ENCODE measurements at places on chromosomes 5 and 9.

DNA sequence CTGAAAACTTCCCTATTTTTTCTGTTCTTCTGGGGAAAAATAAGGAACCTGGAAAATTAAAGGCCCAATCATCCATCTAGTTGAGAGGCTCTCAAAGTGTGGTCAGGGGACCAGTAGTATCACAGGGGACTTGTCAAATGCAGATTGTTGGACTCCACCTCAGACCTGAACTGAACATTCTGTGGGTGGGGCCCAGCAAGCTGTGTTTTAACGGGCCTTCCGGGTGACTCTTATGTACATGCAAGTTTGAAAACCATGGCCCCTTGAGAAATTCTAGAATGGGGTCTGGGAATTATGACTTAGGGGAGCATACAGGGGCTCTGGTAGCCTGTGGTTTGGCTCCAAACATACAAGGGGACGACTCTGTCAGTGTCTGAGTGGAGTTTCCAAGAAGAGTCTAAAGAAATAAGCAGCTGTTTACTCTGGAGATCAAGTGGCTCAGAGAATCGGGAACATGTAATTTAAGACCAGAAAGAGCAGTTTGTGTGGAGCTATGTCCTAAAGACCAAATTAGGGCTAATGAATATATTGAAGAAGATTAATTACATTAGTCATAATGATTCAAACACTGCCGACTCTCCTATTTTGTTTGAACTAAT lies 177.4 kb downstream of the SLC28A3 start:
- DNase-seq = no peak

DNA sequence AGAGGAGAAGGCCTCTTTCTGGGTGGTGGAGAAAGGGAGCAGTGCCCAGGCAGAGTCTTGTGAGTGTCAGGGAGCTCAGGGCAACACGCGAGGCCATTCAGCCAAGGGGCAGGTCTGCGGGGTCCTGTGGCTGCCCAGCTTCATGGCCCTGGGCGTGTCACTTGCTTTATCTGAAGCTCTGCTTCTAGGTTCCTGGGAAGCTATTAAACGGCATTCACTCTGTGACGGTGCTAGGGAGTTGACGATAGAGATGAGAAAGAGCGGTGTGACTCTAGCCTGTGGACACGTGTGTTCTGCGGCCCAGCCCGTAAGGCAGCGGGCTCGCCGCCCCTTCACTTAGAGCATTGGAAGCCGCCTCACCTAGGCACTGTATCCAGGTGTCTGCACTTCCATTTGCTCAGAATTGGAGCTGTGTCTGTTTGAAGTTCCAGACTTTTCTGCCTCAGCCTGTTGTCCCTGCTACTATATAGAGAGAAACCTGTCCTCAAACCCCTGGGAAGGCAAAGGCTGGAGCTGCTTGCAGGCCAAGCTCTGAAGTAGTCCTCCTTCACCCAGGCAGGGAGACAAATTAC lies 88.3 kb downstream of the PHF2 start:
- DNase-seq = no peak

DNA sequence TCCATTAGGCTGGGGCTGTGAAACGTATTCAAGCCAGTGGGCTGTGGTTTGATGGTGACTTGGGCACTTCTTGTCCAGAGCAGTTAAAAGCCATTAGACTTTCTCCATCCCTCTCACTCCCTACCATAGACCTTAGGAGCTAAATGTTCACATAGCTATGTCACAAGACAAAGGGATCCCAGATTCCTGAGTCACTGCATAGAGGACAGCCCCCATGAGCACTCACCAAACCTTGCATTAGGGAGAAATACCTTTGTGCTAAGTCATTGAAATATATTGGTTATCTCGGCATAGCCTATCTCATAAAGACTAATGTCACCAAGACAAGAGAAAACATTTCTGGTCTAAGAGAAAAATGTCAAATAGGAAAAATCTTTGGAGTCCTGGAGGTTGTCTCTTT lies 104.3 kb downstream of the TRPM6 start:
- no peak for DNase-seq

DNA sequence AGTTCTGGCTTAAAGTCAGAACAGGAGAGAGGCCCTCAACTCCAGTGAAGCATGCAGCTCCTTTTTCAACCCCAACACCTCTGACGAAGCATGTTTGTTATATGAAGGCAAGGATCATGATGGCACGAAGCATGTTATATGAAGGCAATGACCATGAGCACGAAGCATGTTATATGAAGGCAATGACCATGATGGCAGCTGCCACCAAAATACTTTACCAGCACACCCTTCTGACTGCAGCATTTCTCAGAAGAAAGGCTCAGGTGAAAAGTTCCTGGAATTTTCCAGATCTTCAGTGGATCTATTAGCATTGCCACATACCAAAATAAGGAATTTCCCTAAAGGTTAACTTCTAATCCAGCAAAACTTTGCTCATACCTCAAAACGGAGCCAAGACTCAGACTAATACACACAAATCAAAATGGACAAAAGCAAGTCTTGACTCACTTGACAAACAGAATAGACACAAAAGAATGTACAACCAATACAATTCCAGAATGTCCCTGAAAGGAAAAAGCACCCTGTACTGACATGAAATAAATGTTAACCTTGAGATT lies 217.4 kb downstream of the FANCC start:
- DNase-seq = no peak

DNA sequence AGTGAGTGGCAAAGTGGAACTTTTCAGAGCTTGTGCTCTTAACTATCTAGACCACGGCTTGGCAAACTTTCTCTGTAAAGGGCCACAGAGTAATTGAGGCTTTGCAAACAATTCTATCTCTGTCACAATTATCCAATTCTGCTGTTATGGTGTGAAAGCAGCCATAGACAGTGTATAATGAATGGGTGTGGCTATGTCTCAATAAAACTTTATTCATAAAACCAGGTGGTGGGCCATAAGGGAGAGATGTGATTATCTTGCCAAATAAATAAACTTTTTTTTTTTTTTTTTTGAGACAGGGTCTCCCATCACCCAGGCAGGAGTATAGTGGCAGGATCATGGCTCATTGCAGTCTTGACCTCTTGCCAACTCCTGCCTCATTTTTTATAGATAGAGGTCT lies 78.7 kb upstream of the GNA14 start:
- DNase-seq = no peak

DNA sequence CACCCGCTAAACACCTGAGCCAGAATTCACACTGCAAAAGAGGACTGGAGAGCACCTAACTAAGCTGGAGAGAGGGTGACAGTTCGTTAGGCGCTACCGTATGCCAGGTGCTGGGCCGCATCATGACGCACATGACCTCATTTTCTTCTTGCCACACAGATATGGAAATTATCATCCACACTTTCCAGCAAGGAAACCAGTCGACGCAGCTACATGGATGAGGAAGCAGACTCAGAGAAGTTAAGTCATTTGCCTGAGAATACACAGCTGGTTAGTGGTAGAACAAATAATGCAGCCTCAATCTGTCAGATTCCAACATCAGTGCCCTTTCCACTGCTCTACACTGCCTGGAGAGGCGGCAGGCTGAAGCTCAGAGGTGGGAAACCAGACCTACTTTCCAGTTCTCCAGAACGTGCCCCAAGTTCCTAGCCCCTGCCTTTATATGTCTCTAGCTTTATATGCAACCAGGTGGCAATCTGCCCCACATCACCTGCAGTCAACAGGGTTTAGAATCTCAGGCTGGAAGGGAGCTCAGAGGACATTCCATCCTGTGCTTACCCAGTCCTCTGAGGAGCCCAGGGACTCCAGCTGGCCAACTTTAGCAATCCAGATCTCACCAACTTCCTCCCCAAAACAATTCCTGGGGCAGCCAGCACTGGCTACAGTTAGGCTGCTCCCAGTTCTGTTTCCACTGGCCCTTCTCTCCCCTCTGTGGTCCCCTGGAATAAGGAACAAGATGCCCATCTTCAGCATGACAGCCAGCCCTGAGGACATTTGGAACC lies 8.8 kb downstream of the TNIP1 start:
- DNase-seq = no peak

DNA sequence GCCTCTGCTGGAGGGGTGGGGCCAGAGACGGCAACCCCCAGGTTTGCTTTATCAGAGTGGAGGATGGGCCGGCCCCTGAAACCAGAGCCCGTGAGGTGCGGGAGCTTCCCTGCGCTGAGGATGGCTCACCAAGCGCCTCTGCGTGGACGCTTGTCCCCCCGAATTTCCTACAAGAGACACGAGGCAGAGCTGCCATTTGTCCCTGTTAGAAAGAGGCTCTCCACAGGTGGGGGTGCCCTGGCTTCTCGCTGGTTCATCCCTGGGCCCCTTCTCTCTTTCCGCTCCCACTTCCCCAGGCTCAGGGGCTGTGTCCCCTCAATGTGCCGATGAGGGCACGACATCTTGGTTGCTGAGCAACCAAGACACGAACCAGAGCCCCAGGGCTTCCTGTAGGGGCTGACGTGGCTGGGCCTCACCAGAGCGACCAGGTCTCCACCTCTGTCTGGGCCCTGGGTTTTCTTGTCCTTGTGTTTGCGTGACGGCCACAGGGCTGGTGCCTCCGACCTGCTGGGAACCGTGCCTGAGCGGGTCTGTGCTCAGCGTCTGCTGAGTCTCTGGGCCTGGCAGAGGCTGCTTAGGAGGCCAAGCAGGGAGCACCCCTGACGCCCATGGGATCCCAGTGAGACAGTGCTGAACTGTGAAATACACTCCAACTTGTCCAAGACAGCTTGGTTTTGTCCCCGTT lies 119.6 kb upstream of the COL5A1 start:
- no peak for DNase-seq

DNA sequence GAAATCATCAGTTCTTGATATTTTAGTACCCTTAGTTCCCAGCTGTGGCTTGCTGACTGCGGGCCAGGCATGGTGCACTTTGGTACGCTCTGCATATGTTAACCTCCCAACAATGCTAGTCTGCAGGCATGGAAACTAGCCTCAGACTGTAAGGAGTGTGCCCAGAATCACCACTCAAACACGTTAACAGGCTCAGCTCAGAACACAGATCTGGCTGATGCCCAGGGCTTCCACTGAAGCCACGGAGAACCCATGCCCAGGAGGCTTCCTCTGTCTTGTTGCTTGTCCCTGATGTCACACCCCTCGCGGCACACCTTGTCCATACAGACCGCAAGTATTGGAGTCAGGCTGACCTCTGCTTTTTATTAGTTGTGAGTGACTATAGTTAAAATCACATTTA lies 187.2 kb upstream of the OTULINL start:
- no peak for DNase-seq

DNA sequence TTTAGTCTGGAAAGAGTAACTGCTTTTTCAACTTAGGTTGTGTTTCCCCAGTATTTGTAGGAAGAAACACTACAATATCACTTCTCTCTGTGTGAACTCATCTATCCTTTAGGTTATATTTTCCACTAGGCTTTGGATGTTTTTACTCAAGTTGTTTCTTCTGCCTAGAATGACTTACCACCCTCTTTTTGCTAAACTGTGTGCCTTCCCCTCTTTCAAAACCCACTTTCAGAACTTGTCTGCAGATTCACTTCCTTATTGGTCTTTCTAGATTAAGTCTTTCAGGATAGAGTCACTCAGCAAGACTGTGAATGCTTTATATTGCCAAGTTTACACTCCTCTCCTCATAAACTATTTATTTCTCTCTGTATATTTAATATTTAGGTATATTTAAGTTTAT lies 14.2 kb upstream of the CAST start:
- DNase-seq = no peak

- DNase-seq = no peak
These were observed 26.1 kb downstream of the DAP start for GRCh38 chr5:10734832-10735523.

GRCh38 chr9:115601434-115601833 lies 483.5 kb upstream of the TNC start:
- no peak for DNase-seq

DNA sequence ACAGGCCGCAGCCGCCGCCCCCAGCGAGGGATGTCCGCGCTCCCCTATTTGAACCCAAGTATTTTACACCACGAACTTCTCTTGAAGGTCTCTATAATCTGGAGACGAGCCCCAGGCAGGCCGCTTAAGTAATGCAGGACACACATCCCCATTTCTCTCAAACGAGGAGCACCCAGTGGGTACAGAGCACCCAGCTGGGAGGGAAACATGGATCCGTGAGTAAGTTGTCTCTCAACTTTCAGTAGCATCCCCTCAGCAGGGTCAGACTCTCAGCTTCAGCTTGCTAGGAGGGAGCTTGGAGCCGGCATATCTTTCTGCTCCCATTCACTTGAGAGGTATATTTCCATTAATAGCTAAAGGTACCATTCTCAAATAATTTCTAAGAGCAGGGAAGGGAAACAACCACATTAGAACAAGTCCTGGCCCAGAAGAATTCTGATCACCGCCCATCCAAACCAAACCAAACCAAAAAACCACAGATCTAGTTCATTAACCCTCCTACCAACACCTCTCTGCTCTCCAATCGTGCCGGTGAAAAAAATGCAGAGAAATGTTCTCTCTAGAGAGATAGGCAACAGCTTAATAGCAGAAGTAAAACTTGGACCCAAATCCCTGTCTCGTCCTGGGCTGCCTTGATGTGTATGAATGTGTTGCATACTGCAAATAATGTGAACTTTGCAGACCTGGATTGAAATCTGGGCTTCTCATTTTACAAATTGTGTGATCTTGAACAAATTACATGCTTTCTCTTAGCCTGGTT lies 910 bp downstream of the TDRD7 start:
- DNase-seq = peak; percentile 33

DNA sequence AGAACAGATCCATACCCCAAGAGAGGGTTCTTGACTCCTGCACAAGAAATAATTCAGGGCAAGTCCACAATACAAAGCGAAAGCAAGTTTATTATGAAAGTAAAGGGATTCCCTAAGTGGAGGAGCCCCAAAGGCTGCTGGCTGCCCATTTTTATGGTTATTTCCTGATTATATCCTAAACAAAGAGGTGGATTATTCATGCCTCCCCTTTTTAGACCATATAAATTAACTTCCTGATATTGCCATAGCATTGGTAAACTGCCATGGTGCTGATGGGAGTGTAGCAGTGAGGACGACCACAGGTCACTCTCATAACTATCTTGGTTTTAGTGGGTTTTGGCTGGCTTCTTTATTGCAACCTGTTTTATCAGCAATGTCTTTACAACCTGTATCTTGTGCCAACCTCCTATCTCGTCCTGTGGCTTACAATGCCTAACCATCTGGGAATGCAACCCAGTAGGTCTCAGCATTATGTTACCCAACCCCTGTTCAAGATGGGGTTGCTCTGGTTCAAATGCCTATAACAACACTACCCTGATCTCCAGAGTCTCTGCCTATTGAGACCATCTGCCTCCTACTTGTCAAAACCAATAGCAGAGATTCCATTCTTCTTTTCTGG lies 154.4 kb upstream of the GRAMD2B start:
- no peak for DNase-seq

- peak; percentile 71 for DNase-seq
These were observed 70.0 kb upstream of the IL17B start for GRCh38 chr5:149448831-149449714.

GRCh38 chr5:126385524-126386502 lies 37.4 kb upstream of the GRAMD2B start:
- no peak for DNase-seq

GRCh38 chr5:34035756-34036155 lies 7.3 kb downstream of the C1QTNF3 start:
- DNase-seq = no peak

- DNase-seq = peak; percentile 32
These were observed 447 bp downstream of the CRAT start for GRCh38 chr9:129109952-129110739.

DNA sequence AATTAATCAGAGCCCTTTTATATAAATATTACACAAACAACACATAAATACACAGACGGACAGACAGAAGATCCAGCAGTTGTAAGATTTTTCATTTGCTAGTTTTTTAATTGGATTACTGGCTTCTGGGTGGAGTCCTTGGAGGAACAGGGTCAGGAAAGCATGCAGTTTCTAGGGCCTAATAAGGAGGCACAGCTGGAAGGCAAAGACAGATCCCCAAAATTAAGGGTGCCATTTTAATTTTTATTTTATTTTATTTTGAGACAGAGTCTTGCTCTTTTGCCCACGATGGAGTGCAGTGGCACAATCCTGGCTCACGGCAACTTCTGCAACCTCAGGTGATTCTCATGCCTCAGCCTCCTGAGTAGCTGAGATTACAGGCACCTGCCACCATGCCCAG lies 49.5 kb downstream of the PTGS1 start:
- DNase-seq = no peak
